Stimulated activated memory B cell treated with anti-CD40 and anti-IgM and Interleukin-4, amounts not matched to agents 10 μg/mL and 1 μg/mL and 100 μg/mL, for 72 hours (primary cell): ENCODE measurements at places on chromosomes 13 and 19.

- no peak for ATAC-seq
Observed at GRCh38 chr13:42021851-42022250, 26.6 kb upstream of the DGKH start.

GRCh38 chr13:91922969-91923592 is 524.7 kb downstream of the GPC5 start:
- ATAC-seq: no peak

DNA sequence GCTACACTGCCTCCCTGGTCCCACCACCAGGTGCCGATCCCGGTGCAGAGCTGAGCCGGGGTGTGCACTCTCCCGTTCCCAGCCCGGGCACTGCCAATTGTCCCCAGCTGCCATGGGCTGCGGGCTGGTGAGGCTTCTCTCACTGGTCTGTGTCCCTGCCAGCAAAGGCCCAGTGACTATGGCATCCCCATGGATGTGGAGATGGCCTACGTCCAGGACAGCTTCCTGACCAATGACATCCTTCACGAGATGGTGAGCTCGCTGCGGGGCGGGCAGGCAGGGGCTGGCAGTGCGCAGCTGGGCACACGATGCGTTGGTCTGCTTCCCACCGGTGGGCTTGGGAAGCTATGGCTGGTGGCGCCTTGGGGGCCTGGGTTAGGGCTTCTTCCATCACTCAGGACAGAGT is 14.6 kb downstream of the MPND start:
- no peak for ATAC-seq

DNA sequence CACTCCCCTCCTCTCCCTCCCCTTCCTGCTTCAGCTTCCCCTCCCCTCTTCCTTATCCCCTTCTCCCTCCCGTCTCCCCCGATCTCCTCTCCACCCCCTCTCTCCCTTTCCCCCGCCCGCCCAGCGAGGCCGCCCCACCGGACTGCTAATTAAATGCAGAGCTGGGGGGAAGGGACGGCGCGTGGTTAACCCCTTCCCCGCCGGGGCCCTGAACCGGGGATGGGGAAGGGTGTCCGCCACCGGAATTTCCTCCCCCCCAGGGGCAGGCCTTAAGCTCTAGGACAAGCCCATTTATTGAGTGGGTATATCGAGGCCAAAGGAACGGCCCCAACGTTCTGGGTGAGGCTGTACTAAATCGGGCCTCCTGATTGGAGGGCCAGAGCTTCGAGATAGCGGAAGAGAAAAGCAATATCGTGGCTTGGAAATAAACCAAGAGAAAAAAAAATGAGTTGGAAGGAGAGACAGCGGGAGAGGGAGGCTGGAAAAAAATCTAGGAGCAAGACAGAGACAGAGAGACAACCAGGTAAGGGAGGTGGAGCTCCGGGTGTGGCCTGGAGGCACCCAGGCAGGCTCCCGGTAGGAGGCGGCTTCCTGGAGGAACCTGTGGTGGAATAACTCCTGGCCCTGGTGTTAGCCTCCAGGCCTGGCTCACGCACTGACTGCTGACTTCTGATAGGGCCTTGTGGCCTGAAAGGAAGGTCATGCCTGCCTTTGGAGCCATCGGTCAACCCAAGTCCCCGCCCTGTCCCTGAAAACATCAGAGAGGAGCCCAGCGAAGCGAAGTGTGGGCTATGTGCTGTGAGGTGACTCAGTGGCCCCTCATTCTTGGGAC is 11.6 kb upstream of the JUND start:
- no peak for ATAC-seq

DNA sequence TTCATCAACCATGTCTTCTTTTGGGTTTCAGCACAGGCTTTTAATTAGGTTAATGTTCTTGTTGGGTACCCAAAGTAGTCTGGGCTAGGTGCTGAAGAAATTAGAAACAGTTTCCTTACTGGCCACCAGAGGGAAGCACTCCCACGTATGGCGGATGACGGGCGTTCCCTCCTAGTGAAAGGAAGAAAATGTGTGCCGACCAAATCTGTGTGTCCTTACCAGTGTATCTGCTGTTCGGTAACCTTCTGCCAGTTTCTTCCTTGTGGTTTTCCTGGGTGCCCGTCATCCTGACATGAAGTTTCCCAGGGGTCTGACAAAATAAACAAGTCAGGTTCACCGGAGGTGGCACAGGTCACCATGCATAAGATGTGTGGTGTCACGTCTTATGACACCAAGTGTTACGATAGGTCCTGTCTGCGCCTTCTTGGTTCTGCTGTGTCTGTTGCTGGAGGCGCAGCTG is 6.0 kb upstream of the WDR88 start:
- ATAC-seq: peak; percentile 73

DNA sequence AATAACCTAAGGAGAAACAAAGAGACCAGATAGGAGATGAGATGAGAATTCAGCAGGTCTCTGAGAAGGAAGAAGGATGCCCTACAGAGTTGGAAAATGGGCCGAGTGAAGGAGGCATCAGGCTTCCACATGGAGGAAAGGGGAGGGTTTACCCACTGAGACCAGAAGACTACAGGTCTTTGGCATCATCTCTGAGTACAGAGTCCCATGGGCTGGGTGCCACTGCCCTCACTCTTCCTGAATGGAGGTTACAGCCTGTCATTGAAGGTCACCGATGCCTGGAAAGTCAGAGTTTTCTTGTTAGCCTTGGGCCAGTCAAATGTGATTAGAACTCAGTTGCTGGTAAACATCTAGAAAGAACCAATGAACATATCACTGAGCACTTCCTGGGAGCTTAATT is 9.9 kb downstream of the ZNF302 start:
- ATAC-seq: no peak

DNA sequence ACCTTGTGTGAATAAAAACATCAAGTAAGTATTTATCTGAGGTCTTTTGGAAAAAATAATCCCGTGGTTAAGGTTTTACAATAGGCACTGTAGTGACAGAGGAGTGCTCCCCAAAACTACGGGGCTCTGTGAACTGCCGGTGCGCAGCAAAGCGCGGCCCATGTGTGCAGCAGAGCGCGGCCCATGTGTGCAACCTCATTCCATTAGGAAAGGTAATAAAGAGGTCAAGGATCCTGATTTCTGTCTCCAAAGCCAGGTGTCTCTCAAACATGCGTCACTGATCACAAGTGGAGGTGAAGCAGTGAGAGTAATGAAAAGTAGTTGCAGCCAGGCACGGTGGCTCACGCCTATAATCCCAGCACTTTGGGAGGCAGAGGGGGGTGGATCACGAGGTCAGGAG is 58.7 kb downstream of the MRPL57 start:
- ATAC-seq: no peak

DNA sequence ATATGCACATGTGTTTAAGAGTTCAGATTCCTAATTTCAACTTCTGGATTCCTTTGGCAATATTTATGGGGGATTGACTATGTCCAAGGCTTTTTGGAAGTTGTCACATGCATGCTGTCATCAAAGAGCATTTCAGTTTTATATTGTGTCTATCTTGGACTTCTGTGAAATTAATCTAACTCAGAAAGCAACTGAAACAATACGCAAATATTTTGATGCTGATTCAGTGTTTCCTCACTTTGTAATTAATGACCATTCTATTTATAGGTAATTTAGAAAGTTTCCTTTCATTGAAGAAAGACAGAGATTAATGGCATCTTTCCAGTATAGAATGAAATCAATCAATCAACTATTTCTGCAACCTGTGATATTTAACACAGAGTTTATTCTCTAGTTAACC is 550.1 kb downstream of the PCDH9 start:
- ATAC-seq: no peak

DNA sequence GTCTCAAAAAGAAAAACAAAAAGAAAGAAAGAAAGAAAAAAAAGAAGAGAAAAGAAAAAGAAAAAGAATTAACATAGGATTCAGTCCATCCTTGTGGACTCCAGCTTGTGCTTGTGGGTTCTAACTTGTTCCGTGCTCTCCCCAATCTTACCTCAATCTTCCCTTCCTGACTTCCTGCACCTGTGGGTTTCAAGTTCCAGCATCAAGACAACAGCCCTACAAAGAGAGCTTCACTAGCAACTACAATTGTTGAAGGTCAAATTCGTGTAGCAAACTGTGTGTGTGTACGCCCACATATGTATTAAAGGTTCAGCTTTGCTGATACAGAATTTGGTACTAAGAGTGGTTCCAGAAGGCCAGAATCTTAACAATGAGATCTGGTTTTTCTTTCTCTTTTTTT is 25.3 kb downstream of the FXYD5 start:
- ATAC-seq: no peak

DNA sequence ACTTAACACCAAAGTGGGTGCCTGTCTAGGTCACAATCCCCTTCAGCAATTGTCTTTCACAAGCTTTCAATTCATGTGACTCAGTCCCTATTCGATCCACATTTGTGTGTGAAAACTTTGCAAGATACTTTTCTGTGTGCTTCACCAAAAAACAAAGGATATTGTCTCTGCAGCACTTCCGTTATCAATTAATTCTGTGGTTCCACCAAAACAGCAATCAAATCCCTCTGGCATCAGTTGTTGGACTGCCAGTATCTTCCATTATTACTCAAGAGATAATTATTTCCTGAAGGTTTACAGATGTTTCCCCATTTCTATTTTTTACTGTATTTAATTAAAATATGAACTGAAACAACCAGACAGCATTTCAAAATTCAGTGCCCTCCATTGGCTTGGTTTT is 481.4 kb downstream of the SUCLA2 start:
- no peak for ATAC-seq

- ATAC-seq: peak; percentile 57
Observed at GRCh38 chr19:57559008-57559403, 657 bp downstream of the ZNF550 start.

DNA sequence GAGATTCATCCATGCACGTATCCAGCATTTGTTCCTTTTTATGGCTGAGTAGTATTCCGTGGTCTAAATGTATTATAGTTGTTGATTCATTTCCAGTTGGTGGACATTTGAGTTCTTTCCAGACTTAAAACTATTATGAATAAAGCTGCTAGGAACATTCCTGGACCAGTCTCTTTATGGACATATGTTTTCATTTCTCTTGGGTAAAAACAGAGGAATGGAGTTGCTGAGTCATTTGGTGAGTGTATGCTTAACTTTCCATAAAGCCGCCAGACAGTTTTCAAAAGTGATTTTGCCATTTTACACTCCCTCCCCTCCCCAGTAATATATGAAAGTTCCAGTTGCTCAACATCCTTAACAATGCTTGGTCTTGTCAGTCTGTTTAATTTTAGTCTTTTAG is 116.4 kb downstream of the TSHZ3 start:
- no peak for ATAC-seq

GRCh38 chr13:50584856-50585580 is 258.5 kb downstream of the DLEU7 start:
- no peak for ATAC-seq

DNA sequence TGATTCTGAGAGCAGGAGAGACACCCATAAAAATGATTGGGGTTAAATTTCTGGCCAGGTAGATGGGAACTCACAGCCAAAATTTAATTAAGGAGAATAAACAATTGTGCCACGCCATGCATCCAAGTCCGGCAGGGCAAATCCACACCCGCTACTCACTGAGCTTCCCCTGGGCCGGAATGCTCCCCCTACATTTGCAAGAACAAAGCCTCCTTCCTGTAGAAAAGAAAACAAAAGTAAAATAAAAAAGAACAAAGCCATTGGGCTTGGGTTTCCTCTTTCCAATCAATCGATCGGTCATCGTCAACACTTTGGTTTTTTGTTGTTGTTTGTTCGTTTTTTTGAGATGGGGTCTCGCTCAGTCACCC is 30.2 kb upstream of the TFDP1 start:
- no peak for ATAC-seq

DNA sequence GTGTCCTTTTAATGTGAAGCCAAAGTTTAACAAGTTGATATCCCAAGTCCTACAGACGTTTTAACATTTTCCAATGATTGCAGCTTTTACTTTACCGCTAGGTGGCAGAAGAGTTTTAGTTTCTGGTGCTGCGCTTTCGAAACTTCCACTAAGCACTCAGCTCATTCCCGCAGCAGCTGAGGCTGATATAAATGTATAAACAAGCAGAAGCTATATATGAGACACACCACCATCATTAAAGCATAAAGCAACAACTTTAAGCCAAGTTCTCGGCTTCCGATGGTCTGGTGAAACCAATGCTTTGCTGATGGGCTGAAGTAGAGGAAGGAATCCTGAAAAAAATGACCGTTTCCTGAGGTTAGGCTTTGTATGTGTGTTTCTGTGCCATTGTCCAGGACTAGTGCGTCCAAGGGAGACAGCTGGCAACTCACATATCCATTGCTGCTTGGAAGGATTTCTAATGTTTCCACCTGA is 753.9 kb downstream of the OLFM4 start:
- ATAC-seq: no peak

DNA sequence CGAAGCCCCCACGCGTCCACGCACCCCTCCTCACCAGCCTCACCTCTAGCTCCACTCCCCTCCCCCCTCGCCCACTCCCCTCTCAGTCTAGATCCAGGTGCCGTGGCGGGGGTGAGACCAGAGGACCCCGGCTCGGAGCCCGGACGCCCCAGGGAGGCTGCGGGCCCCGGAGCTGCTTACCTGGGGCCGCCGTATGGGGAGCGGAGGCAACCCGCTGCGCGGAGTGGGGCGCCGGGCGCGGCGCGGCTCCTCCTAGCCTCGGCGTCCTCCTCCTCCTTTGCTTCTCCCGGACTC is 353 bp downstream of the ENOX1 start:
- no peak for ATAC-seq

GRCh38 chr13:29934531-29935308 is 84.3 kb upstream of the UBL3 start:
- no peak for ATAC-seq

DNA sequence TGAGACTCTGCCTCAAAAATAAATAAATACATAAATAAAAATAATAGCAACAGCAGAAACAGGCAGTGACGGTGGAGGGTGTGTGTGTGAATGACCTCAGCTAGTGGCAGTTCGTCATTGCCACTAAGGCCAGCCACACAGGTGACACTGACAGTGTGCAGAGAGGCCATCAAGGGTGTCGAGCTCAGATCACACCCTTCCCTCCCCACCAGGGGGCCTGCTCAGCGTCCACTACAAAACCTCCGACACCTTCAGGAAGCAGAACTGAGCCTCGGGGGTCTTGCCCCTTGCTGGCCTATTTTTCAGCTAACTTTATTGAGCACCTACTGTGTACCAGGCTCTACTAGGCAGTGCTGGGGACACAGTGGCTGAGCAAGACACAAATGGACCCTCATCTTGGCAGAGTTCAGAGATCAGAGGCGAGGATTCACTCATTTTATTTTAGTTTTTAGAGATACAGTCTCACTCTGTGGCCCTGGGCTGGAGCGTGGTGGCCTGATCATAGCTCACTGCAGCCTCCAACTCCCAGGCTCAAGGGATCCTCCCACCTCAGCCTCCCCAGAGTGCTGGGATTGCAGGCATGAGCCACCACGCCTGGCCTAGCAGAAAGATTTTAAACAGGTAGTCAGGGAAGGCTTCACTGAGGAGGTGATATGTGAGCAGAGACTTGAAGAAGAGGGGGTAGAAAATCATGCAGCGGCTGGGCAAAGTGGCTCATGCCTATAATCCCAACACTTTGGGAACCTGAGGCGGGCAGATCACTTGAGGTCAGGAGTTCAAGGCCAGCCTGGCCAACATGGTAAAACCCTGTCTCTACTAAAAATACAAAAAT is 30.3 kb upstream of the SEMA6B start:
- ATAC-seq: peak; percentile 74

DNA sequence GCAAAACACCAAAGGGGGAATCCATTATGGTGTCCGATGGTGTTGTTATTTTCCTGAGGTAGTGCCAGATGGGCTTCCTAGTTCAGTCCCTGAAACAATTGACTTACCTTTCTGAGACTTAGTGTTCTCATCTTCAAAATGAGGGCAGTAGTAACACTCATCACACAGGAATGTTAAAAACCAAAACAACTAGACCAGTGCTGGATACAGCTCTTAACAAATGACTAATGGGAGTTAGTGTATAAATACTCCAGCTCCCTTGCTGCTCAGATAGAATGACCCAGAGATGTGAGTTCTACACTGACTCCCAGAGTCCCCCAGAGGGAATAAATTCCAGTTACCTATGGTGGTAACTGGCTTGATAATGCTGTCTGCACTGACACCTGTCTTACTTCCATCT is 49.9 kb downstream of the MBD3L2B start:
- ATAC-seq: no peak
